NCI-H1092 (cell line): ENCODE measurements at places on chromosomes 6 and 20.

DNA sequence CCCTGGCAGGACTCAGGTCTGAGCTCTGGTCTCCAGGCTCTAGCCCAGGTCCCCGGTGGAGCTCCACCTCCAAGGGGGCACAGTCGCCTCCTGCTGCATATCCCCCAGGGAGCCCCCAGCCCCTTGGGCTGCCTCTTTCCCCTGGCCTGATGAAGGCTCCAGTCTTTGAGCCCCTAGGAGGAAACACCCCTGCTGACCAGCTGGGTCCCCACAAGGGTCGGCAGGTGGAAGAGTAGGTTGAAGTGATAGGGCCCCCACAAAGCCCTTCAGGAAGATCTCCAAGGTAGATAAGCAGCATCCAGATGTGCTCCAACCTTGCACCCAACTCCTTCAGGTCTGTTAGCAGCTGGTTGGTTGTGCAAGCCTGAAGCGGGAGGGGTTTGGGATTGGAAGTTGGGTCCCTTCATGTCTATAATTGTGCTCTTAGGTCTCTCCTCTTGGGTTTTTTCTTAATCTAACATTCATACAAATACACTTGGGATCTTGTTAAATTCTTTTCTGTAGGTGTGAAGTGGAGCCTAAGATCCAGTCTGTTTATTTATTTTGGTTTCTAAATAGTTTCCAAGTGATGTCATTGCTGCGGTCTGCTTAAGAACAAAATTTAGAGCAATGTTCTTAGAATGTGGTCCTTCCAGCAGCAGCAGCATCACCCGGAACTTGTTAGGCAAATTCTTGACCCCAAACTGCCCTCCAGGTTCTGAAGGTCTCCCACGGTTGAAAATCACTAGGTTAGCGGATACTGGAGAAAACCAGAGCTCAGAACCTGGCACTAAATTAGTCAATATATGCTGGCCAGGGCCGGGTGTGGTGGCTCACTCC is 5.1 kb downstream of the UBE2C start:
- no peak for DNase-seq

- no peak for DNase-seq
These were observed 196.6 kb downstream of the UST start for GRCh38 chr6:148943451-148943850.

DNA sequence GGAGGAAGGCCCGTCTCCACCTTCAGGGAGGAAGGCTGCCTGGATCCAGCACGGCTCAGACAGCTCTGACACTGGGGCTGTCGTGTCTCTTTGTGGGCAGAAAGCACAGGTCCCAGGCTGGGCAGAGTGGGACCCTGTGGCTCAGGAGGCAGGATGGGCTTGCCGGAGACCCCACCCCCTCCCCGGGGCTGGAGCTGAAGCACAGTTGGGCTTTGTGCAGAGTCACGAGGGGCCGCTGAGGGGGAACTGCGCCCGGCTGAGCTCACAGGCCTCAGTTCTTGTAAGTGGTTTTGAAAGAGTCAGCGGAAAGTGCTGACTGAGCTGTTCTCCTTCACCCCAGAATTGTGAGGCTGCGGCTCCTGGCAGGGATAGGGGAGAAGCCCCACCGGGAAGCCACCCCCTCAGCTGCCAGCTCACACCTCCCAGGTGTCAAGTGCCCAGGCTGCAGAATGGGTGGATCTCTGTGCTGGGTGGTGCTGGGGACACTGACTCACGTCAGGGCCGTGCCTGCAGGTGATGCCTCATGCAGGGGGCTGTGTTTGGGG is 145.5 kb upstream of the RNF24 start:
- no peak for DNase-seq

- DNase-seq, result no peak
These were observed 6.1 kb downstream of the SLC26A8 start for GRCh38 chr6:36018339-36018738.

DNA sequence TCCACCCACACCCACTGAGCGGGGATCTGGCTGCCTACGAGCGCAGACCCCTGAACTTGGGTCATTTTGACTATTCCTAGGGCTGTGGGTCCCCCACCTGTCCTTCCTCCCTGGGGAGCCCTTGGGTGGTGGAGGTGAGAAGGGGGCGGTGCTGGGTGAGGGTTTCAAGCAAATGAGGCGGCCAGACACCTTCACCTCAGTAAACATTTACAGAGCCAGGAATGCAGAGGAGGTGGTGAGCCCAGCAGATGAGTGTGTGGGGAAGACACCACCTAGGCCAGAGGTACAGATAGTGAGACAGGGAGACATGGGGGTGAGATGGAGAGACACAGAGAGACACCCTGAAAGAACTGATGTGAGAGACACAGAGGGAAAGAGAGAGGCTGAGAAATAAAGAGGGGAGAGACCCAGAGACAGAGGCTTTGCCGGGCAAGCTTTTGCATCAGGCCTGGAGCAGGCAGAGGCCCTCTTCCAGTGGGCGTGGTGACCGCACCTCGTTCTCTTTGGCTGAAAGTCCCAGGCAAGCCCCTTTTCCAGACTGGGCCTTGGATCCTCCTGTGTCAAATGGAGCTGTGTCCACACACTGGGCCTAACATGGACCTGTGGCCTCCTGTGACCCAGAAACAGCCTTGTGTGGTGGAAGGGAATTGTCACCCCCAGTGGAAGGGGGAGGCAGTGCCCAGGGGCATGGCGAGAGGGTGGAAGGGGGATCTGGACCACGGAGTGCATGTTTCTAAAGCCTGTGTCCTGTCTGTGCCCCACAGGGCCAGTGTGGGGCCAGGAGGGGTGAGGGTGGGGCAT is 29.7 kb downstream of the CEBPB start:
- DNase-seq, result no peak

GRCh38 chr20:59805786-59806577 is 127.5 kb downstream of the SYCP2 start:
- no peak for DNase-seq

DNA sequence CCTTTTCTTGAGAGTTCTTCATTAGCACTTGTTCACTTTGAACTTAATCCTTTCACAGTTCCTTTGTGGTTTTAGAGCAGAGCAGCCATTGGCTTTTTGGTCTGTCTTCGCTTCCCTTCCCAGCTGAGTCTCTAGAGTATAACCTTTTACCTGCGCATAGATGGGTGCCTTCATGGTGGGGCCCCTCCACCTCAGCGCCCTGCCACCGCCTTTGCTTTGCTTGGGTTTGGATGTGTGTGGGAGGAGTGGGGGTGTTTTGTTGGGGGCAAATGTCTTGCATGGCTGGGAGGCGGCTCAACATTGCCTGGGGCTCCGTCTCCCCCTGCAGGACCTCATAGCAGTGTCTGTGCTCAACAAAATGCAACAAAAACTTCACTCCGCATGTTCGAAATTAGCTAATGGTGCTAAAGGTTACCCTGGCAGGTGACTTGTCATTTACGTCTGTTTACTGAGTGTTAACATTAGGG is 11.9 kb downstream of the PYGB start:
- DNase-seq, result no peak
